CD4-positive, alpha-beta T cell treated with Interleukin-6 at 100 ng/mL for 8 hours (primary cell): ENCODE measurements at places on chromosomes 3 and 15.

GRCh38 chr3:48848816-48849515 is 1.3 kb upstream of the PRKAR2A start:
- DNase-seq: no peak

DNA sequence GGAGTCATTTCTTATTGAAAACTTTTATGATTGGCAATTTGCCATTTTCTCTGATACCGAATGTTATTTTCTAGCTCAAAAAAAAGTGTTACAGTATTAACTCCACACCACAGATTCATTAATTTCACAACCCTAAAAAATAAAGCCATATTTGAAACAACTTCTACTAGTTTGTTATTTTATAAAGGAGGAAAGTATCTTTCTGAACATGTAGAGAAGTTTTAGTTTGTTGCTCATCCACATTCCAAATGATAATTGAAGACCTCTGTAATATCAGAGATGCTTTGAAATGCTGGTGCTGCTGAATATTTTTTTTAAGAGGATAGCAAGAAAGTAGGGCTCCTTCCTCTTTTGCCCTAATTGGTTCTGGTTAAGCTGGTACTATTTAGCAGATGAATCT is 1.9 kb downstream of the VGLL3 start:
- no peak for DNase-seq

DNA sequence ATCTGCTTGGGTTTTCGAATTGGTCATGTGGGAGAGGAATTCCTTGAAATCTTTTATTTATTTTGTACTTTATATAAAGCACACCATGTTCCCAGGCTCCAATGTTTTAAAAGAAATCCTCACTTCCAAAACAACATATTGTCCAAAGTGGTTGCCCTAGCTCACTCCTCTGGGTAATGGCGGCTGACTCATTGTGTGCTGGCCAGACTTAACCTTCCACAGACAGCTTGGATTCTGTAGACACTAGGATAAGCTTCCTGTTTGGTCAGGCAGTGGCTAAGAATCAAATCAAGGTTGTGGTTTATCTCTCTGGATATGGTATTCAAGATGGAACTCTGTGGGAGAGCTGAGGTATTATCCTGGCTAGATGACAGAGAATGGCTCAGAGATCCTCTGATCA is 55.8 kb upstream of the FAM98B start:
- no peak for DNase-seq

DNA sequence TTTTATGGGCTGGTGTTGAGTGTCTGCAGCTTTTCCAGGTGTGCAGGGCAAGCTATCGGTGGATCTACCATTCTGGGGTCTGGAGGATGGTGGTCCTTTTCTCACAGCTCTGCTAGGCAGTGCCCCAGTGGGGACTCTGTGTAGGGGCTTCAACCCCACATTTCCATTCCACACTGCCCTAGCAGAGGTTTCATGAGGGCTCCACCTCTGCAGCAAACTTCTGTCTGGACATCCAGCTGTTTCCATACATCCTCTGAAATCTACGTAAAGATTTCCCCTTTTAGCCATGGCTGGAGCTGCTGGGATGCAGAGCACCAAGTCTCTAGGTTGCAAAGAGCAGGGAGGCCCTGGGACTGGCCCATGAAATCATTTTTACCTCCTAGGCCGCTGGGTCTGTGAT is 11.6 kb downstream of the RFX7 start:
- DNase-seq: no peak

GRCh38 chr15:51186181-51186705 is 91.5 kb upstream of the TNFAIP8L3 start:
- DNase-seq: no peak

DNA sequence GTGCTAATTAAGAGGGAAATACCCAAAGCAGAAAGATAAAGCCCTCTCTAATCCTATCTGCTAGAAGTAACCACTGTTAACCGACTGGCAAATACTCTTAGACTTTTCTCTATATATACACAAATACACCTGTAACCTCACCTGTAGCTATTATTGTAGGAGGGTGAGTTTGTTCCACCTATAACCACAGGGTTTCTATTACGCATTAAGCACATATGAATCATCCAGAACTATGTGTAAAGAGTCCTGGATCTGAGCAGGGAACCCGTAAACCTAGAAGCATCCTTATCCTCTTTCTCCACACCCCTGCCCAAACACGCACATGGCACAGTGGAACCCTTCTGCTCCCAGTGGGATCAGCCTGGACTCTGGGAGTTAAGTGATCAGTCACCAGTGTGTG is 172.8 kb upstream of the C2CD4B start:
- no peak for DNase-seq

DNA sequence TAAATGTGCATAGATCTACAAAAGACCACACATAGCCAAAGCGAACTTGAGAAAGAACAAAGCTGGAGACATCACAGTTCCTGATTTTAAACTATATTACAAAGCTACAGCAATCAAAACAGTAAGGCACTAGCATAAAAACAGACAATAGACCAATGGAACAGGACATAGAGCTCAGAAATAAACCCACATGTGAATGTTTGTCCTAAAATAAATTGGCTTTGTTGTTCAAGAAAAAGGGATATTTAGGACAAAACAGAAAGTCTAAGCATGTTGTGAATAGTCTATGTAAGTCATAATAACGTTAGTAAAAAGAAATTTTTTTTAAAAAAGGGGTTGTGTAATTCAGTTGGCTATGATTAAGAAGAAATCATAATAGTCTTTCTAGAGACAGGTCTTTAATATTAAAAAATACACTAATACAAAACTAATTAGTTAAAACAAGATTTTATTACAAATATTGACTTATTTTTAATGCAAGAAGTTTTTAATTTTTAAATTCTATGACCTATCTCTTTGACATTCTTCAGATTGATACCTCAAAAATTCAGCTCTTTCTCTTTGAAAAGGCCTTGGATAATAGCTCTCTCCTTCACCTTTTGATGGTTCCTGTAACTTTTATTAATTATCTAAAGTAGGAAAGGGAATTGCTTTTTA is 11.6 kb downstream of the TMEM212 start:
- no peak for DNase-seq

GRCh38 chr3:33115024-33115768 is 1.4 kb downstream of the CRTAP start:
- DNase-seq: no peak

GRCh38 chr3:13932578-13933295 is 52.9 kb upstream of the WNT7A start:
- DNase-seq: no peak

DNA sequence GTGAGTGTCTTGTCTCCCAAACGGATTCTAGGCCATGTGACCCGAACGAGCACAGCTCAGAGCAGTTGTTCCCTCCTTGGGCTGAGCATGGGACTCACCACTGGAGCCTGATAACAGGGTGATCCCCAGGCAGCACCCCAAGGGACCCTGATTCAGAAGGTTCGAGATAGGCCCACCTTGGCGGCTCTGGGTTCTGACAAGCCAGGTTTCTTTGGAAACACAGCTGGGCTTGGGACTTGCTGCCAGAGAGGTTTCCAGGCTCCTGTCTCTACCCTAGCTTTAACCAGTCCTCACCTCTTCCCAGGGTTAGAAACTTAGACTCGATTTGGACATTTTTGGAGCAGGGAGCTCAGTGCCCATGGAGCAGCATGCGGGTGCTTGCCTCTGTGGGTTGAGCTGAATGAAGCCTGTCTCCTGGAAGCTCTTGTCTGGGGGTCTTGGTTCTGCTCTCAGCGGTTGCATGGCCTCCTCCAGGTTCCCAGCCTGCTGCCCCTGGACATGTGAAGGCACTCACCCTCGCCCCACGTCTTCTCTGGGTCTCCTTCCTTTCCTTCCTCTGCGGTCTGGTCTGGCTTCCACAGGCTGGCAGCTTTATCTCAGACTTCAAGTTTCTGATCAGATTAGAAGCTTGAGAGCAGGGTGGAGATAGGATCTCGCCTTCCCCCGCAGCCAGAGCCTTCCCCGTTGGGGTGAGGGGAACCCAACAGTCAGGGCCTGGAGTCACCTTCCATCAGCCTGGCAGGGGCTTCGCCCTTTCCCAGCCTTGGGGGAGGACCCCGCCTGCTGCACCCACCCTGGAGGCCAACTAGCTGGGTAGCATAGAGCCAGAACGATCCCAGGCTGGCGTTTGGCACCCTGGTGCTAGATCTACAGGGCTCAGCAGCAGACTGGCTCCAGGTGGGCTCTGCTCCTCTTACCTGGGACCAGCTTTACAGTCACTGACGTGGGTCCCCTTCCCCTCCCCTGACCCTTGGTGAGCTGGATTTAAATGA is 21.0 kb downstream of the PAQR5 start:
- no peak for DNase-seq

DNA sequence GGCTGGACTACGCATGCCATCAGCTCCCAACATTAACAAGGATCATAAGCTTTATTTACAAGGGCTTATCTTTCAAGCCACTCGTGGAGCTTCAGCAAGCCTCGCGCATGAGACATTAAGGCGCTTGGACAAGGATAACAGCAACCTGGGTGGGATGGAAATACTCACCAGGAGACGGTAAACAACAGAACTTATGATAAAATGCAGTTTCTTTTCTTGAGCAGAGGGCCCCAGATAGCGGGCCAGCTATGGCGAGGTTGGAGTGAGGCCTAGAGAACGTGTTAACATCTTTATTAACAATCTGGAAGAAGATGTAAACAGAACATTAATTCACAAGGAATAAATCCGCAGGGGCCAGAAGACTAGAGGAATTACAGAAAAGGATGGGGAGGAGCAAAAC is 158.2 kb downstream of the NTRK3 start:
- DNase-seq: no peak

- DNase-seq: no peak
These were observed 1058.5 kb downstream of the ROBO2 start for GRCh38 chr3:78098367-78098766.

GRCh38 chr3:172591876-172592771 is 68.9 kb upstream of the TNFSF10 start:
- DNase-seq: peak; percentile 65

- no peak for DNase-seq
These were observed 119.9 kb downstream of the AGBL1 start for GRCh38 chr15:86199467-86200145.

DNA sequence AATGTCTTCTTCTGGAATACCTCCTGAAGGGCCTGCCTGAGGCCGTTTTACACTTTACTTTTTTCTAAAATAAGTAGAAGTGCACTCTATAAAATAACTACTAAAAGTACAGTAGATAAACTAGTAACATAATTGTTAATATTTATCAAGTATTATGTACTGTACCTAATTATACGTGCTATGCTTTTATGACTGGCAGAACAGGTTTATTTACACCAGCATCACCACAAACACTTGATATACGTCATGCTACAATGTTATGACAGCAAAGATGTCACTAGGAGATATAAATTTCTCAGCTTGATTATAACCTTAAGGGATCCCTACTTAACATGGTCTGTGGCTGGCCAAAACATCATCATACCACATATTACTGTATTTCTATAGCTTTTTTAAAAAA is 29.4 kb downstream of the DLG1 start:
- DNase-seq: no peak

DNA sequence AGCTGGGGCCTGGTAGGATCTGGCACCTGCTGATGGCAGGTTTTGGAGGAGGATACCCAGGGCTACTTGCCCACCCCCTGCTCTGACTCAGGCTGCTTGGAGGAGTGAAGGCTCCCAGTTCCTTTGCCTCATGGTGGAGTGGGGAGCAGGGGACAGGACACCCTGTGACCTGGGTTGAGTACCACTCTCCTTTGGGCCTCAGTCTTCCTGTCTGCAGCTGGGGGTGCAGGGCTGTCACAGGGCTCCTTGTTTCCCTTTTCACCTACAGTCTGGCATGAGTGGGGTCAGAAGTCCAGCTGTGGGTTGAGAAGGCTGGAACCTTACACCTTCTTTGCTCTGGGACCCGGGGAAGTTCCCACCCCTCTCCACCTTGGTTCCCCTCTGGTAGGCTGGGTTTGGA is 14.7 kb downstream of the SEMA3F start:
- DNase-seq: no peak

GRCh38 chr3:49804141-49805041 is 1.3 kb downstream of the INKA1 start:
- DNase-seq: no peak

DNA sequence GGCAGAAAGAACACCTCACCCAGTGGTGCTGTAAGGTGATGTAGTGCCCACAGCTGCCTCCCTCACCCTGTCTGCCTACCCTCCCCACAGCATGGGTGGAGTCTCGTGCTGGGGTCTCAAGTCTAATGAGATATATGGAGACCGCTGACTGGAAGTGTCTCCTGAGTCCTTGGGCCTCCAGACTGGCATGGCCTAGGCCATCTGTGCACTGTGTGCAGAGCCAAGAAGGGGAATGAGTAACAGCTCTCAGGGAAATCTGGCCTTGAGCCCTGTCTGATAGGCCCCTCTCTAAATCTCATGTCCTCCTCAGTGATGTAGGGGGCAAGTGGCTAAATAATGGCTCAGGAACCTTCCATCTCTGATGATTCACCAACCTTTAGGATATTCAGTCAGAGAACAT is 277.4 kb downstream of the PLCL2 start:
- DNase-seq: no peak

- DNase-seq: no peak
These were observed 45.0 kb downstream of the EHHADH start for GRCh38 chr3:185208823-185209222.

GRCh38 chr3:142027735-142028134 is 121.6 kb downstream of the TFDP2 start:
- no peak for DNase-seq

DNA sequence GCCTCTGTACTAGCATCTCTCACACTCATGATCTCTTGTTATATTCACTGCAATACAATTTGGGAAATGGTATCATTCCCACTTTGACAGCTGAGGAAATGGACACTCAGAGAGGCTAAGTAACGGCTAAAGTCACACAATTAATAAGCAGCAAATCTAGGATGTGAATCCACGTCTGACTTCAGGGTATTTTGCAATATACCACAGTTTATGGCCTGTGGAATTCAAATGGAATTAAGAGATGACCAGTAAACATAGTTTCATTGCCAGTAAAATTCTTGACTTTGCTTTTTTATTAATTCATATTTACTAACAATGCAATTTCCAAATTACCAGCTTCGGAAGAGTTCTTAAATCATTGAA is 61.1 kb downstream of the CCNL1 start:
- no peak for DNase-seq

DNA sequence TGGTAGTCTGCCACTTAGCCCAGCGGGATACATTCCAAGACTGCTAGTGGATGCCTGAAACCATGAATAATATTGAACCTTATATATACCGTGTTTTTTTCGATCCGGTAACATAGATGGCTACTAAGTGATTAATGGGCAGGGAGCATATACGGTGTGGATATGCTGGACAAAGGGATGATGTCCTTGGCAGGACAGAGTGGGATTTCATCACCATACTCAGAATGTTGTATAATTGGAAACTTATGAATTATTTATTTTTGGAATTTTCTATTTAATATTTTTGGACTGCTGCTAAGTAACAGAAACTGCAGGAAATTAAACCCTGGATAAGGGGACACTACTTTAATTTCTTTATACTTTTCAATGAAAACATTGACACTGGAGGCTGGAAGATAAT is 53.2 kb downstream of the ASTE1 start:
- DNase-seq: no peak
